Hepatocyte (in vitro differentiated cells): ENCODE measurements at places on chromosomes 16 and 17. TPM values are rescaled to one million over a fixed set of nuclear protein-coding genes. Genes with fewer than 3 reads are reported as not detected.

The PRSS33 gene
- 0.20 TPM in 1 of 2 replicates, not detected in the other for total RNA-seq

The AANAT gene
- 0.84 TPM in 1 of 2 replicates, not detected in the other for total RNA-seq

The FBXL16 gene
- total RNA-seq = 0.07 and 0.28 TPM in 2 replicates

The C16orf46 gene
- 1.0 and 2.5 TPM in 2 replicates for total RNA-seq

The TMEM204 gene
- total RNA-seq = 4.7 and 5.4 TPM in 2 replicates

The KRTAP4-3 gene
- not detected in 2 replicates for total RNA-seq

The VAT1L gene
- total RNA-seq = 3.1 and 5.2 TPM in 2 replicates

The XYLT1 gene
- total RNA-seq = 12.5 and 13.7 TPM in 2 replicates

The CTRB2 gene
- not detected in 2 replicates for total RNA-seq
